Amniotic stem cell (primary cell): ENCODE measurements at places on chromosomes 5 and 9.

DNA sequence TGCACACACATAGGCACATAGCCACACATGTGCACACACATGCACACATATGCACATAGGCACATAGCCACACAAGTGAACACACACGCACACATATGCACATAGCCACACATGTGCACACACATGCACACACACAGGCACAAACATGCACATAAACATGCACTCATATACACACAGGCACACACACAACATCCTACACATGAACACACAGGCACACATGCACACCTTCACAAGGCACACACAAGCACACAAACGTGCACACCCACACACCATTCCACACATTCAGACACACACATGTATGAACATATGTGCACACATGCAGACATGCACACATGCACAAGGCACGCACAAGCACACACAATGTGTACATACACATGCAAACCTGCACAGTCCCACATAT, 484.7 kb downstream of the IRX1 start:
- DNase-seq = no peak

- no peak for DNase-seq
These were observed 49.7 kb downstream of the ACTBL2 start for GRCh38 chr5:57432876-57433275.

DNA sequence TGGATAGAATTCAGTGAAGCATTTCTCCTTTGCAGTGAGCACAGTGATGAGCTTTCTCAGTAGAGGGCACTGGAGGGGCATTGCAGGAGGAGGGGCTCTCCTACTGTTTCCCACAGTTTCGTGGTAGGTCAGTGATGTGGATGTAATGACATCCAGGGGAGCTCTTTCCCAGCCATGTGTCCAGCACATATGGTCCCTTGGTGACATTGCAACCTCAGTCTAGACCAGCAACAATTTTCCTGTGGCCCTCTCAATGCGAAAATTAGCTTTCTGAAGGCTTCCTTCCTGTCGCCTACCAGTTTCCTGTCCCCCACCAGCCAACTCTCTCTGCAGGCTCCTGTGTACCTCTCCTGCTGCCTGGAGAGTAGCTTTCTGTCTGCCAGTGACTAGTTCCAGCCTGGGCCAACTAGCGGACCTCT, 6.9 kb upstream of the PDCL start:
- no peak for DNase-seq

- DNase-seq = no peak
These were observed 342.8 kb downstream of the GABRG2 start for GRCh38 chr5:162410365-162410764.

GRCh38 chr9:133050142-133050541, 11.6 kb upstream of the CEL start:
- DNase-seq = no peak

GRCh38 chr9:32698706-32699277, 63.3 kb upstream of the TAF1L start:
- no peak for DNase-seq

- no peak for DNase-seq
These were observed 35.7 kb downstream of the PCDHAC2 start for GRCh38 chr5:141001844-141002604.

DNA sequence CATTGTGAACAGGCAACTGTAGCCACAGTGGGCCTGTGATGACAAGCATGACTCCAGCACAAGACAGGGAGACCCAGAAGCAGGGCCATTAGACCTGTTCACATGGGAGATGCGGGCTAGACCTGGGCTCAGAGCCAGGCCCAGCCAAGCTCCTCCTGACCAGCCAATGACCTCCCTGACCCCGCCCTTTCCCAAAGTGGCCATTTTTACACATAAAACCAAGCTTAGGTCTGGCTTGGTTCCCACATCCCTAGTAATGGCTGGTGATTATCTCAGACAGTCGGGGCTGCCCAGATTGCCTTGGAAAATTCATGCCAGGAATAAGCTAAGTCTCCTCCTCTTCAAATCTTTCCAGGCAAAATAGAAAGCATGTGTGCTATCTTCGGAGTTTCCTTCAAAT, 94.1 kb downstream of the FRMD3 start:
- no peak for DNase-seq

DNA sequence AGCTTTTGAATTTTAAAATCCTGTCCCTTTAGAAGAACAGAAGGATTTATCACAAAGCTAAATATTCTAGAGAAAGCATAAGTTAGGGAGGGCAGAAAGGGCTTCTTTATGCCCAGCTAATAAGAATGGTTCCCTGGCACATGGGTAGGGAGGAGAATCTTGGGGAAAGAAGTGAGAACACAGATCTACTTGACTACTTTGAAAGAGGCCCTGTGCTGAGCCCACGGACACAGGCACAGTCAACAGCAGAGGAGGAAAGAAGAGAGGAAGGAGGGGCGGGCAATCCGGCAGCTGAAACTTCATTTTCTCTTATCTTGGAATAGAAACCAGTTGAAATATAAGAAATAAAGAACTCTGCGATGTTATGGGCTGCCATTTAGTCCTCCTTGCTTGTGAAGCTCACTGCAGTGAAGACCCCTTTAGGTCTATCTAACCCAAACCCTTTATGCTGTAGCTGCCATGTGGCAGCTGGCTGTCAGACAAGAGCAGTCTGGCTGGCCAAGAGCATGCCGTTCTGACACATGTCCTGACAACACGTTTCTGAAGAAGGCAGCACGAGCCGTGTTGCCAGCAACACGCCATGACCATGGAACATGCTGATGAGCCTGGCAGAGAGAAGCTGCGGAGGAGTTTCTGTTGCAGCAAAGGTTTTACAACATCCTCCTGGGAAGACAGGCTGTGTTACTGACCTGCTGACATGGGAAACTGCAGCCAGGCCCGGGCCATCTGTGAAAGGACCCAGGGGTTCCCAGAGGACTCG, 34.2 kb downstream of the ABLIM3 start:
- no peak for DNase-seq

DNA sequence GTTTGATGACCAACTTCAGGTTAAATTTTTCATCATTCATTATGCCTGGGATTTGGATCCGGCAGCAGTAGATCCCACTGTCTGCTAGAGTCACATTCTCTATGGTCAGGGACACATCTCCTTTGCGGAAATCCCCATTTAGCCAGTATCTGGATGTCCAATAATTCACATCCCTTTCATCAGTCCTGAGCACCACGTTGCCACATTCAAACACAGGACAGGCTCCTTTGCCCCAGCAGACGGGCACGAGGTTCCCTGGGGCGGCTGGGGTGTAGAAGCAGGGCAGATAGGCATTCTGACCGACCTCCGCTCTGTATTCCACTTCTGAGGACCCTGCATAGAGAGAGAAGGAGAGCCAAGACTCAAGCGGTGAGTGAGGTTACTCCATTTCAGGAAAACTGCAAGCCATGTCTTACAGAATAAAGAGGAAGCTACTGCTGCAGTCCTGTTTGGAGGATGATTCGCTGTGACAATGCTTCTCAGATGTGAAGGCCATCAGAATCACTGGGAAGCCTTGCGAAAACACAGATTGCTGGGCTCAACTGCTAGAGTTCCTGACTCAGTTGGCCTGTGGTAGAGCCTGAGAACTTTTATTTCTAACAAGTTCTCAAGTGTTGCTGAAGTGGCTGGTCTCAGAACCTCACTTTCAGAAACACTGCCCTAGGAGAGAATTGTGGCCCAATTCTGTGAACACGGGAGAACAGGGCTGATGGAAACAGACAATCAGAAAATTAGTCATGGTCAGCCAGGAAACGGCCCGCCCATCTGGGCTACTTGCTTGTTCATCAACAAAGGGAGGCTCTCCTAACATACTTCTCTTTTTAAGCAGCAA, 2.0 kb downstream of the HAVCR2 start:
- DNase-seq = no peak

GRCh38 chr5:39815711-39816110, 390.9 kb upstream of the DAB2 start:
- no peak for DNase-seq

DNA sequence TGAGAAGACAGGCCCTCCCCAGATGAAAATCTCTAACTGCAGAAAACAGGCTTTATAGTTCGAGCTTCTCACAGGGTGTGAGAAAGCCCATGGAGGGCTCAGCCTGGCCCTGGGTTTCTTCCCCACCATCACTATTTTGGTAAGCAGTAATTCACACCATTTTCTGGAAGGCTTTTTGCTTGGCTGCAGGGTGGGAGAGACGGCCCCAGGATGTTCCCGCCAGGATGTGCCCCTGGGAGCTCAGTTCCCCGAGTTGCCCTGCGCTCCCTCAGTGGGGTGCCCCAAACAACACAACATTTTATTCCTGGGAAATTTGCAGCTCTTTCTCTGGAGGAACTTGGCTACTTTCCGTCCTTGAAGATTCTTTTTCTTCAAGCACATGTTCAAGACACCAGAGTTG, 100.8 kb downstream of the HSD17B3 start:
- no peak for DNase-seq

GRCh38 chr9:133928248-133928764, 63.8 kb downstream of the VAV2 start:
- no peak for DNase-seq

GRCh38 chr9:4068449-4068848, 231.4 kb downstream of the GLIS3 start:
- no peak for DNase-seq

DNA sequence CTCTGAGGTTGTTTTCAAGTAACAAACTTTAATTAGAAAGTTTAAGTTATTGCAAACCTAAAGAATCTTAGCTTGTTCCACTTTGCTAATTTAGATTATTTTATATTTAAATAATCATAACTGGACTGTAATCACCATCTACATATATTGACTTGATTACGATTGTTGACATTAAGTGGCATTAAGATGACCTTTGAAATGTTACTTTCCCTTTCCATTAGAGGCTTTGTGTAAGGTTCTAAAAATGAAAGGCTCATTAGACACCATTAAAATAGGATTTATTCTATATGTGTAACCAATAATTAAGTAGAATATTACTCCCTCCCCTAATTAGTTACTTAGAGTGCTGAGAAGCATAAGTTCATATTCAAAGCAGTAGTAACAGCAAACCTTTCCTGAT, 358.1 kb downstream of the GLIS3 start:
- DNase-seq = no peak

DNA sequence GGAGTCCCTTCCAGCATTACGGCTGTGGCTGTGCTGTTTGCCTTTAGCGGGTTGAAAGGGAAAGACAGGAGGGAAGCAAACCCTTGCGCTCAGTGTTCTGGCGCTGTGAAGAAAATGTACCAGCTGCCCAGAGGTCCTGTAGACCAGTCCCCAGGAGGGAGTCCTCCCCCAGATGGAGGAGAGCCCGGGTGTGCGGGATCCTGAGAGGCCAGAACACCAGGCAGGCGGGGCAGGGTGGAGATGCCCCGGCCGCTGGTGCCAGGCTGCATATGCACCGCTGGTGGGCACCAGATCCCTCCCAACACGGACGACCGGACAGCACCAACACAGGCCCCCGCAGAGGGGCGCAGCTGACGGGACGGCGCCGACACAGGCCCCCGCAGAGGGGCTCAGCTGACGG, 37.2 kb upstream of the SLC9A3 start:
- DNase-seq = no peak

DNA sequence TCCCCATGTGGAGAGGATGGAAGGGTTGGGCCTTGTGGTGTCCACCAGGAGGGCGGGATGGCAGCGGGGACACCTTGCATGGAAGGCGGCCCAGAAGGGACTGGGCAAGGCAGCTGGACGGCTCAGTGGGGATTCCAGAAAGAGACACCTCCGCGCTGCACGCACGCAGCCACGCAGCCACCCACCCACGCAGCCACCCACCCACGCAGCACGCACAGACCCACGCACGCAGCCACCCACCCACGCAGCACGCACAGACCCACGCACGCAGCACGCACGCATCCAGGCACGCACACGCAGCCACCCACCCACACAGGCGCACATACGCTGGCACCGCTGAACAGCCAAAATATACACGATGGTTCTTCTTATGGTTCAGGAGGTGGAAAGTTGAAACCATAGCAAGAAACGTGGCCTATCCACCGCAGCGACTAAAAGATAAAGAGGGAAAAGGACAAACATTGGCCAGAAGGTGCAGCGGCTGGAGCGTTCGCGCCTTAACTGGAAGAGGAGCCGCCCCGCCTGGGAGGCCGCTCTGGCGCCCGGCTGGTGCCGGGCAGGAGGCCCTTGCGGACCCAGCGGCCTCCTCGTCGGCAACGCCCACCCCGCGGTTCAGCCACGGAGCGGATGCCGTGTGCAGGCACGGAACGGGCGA, 22.2 kb upstream of the EXOC3 start:
- DNase-seq = no peak

- DNase-seq = no peak
These were observed 860.8 kb downstream of the PTPRD start for GRCh38 chr9:9751996-9752395.

- DNase-seq = no peak
These were observed 91.1 kb downstream of the ENC1 start for GRCh38 chr5:74549384-74549783.

DNA sequence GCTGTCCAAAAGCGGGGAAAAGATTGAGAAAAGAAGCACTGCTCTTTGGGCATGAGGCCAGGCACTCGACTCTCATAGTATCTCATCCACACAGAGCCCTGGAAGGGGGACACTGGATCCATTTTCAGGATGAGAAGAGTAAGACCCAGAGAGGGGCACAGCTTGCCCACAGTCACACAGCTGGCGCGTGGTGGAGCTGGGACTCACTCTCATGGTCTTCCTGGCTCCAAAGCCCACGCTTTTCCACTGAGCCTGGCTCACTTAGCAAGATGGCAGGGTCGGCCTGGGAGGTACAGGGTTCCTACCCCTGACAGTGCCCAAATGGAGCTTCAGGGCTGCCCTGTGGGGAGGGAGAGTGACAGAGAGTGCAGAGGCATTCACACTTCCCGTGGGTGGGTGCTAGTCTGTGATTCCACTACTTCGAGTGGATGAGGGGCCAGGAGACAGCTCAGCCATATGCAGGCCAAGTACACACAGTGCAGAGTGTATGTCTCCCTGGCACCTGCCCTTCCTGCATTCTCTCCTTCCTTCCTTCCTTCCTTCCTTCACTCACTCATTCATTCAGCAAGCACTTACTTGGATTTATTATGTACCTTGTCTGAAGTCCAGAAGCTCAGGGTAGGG, 18.3 kb upstream of the IGFBPL1 start:
- DNase-seq = no peak

- DNase-seq = no peak
These were observed 19.1 kb downstream of the MSANTD3 start for GRCh38 chr9:100445903-100446549.

- no peak for DNase-seq
These were observed 163.4 kb downstream of the GAS1 start for GRCh38 chr9:86783884-86784283.

GRCh38 chr5:148949841-148950470, 112.9 kb downstream of the SH3TC2 start:
- DNase-seq = no peak

GRCh38 chr5:175202463-175203068, 241.4 kb downstream of the DRD1 start:
- DNase-seq = no peak

GRCh38 chr9:16121168-16121567, 568.3 kb downstream of the CCDC171 start:
- DNase-seq = no peak

DNA sequence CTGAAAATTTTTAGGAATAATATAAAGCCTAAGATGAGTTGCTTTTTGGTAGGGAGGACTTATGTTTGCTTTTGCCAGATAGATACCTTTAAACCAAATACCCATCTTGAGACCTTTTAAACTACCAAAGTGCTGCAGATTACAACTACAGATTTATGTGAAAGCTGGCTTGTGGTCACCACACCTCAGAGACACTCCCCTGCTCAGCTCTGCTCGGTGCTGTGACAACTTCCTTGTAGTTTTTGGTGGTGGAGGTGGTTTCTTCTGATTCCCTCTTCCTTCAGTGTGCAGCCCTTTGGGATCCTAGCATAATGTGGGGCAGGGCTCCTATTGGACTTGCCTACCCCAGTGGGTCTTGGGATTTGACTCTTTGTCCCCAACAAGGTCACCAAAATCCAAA, 29.2 kb downstream of the GARNL3 start:
- DNase-seq = no peak

- DNase-seq = peak; percentile 47
These were observed 51.5 kb downstream of the SHOC1 start for GRCh38 chr9:111743275-111743674.
